Central memory CD4-positive, alpha-beta T cell (primary cell): ENCODE measurements at places on chromosomes 3 and 15.

- DNase-seq, result no peak
Measured at GRCh38 chr3:94158512-94158911, 95.7 kb downstream of the NSUN3 start.

DNA sequence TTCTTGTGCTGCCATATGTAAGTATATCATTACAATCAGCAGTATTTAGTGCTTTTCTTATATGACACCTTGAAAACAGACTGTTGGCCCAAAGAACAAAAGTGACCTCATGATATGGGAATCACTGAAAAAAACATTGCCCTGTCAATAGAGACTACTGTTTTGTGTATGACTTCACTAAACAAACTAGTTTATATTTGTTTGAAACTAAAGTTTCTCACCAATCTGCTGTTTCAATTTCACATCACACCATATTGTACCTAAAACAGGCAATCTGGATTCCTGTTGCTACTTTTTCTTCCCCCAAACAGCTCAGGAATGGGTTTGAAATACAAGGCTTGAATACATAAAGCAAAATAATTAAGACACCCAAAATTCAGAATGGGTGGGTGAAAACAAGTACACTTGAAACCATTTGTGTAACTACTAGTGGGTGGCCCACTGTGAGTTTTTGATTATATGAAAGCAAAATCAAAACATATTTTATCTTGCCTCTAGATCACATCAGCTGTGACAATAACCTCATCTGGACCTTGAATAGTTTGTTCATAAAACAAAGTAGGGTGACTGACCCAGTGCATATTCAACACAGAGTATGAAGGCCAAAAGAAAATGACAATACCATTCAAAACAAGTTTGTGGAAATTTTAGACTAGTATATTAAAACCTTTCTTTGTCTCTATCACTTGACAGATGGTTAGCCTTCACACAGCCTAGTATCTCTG is 5.9 kb downstream of the ZBTB20 start:
- no peak for DNase-seq

DNA sequence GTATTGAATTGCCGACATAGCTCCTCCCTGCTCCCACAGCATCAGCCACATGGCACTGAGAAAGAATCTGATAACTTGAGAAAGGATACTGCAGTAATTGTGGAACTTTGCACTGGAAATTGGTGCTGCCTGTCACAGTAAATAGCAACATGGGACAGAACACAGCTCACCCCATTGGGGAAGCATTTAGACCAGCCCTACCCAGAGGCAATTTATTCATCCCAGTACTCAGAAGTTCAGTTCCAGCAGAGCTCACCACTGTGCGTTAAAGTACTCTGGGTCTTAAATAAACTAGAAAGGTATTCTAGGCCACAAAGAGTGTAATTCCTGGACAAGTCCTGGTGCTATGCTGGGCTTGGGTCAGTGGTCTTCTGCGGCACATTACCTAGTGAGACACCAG is 347.1 kb downstream of the PYDC2 start:
- no peak for DNase-seq

GRCh38 chr3:16842272-16843270 is 42.2 kb upstream of the PLCL2 start:
- peak; percentile 81 for DNase-seq

DNA sequence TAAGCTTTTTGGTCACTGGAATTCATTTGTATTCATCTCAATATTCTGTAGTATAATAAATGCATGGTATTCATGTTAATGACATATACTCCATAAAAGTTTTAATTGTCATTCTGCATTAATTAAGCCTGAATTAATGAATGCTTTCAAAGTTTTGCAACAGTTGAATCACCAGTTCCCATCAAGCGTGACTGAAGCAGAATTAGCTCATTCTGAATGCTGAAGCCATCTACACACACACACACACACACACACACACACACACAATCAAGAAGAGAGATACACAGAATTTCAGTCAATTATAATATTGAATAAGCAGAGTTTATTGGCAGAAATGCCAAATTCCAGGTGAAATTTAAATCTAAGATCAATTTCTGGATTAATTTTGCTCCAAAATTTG is 252.1 kb upstream of the KCNMB2 start:
- no peak for DNase-seq

DNA sequence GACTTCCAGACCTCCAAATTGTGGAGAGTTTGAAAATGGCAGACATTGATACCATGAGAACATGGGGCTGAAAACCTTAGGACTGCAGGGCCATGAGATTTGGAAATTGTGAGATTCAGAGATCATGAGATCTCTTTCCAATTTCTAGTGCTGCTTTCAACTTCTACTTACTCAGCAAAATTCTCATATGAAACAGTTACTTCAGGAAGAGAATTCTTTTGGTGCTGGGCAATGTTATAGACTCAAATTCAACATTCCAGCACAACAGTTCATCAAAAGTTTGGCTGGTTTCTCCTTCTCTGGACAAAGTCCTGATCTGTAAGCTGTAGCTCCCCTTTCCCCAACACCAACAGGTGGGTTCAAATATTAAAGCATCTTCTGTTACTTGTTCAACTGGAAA is 506.9 kb upstream of the NECTIN3 start:
- DNase-seq, result no peak

GRCh38 chr3:133468251-133468721 is 68.4 kb downstream of the BFSP2 start:
- DNase-seq, result no peak

GRCh38 chr3:160490166-160490565 is 40.6 kb upstream of the TRIM59 start:
- no peak for DNase-seq

DNA sequence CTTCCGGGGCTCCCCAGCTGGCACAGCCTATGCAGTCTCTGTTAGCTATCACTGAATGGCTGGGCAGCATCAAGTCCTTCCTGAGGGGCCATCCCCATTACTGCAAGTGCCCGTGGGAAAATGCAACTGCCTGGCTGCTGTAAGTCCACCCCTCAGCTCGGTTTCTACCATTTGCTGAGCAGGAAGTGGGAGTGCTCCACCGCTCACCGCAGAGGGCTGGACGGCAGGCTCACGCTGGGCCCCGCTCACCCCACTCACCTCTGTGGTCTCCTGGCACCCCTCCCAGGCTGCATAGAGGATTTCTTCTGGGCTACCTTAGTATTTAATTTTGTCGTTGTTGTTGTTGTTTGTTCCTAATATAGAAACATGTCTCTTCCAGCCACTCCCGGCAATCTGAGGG is 270.2 kb downstream of the PLCL2 start:
- no peak for DNase-seq

GRCh38 chr3:196740481-196741248 is 1.0 kb downstream of the PAK2 start:
- DNase-seq, result peak; percentile 57

DNA sequence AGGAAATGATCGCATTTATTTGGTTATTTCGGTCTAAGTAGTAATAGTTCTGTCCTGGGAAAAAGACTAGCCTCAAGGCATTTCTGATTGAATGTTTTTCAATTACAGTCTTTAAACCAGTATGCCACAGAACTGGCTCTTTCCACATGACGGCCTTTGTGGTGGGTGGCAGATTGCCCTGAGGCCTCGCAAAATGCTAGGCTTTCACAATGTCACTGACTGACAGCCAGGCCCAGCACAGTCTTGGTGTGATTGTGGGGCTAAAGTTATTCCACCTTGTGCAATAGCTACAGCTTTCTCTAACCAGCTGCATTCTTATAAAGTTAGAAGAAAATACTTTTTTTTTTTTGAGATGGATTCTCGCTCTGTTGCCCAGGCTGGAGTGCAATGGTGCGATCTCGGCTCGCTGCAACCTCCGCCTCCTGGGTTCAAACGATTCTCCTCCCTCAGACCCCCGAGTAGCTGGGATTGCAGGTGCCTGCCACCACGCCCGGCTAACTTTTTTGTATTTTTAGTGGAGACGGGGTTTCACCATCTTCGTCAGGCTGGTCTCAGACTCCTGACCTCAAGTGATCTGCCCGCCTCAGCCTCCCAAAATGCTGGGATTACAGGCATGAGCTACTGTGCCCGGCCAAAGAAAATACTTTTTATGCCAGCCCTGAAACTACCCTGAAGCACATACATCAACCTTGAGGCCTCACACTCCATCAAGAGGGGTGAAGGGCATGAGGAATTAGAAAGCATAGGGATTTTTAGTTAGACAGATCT is 2.5 kb upstream of the ADIPOQ start:
- no peak for DNase-seq

DNA sequence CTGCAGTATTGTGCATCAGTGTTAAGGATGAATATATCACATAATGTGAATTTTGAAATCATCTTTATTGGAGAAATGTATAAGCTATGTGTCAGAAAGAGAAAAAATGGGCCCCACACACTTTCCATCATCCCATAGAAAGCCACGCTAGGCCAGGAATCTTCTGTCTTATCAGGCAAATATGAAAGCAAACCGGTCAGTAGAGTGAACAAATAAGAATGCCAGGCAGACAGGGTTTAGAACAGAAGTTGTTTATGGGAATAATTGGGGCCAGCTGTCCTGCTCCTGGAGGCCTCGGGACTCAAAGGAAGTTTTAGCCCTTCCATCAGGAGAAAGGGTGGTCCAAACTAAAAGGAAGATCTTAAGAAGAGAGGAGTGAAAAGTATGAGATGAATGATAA is 39.5 kb downstream of the ZNF280D start:
- DNase-seq, result no peak

- no peak for DNase-seq
Measured at GRCh38 chr3:129758785-129759320, 134.7 kb downstream of the TMCC1 start.

- no peak for DNase-seq
Measured at GRCh38 chr15:99753066-99753465, 19.8 kb upstream of the LYSMD4 start.

- DNase-seq, result no peak
Measured at GRCh38 chr3:177149106-177149505, 48.2 kb downstream of the TBL1XR1 start.

DNA sequence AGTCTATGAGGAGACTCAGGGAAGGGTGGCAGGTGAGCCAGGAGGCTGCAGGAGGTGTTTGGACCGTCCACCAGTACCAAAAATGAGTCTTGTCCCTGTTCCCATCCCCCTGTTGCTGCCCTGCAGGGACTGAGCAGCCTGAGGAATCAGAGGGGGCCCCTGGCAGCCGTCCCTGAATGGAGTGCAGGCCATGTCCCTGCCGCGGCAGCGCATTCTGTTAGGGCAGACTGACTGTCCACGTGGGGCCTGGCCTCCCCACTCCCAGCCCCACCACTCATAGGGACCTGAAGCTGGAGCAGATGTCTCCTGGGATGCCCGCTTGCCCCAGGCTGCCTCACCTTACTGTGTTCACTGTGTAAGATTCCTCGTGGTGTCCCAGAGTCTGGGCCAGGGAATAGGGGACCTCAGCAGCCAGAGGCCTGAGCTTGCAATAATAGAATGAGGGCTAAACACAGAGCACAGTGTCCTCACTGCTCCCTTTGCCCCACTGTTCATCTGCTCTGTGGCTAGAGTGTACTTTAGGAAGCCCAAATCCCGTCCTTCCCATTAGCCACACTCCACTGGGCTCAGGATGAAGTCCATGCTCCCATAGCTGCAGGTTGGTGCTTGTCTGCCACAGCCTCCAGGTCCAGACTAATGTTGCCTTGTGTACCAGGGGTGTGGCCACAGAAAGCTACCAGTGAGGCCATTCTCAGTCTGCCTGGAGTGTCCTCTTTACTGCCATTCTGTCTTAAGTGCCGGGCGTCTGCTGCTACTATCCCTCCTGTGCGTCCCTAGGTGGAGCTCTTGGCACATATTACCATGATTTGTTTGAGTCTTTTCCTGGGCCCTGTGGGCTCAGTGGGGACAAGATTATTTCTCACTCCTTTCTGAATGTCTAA is 63.2 kb downstream of the HCN4 start:
- DNase-seq, result no peak

DNA sequence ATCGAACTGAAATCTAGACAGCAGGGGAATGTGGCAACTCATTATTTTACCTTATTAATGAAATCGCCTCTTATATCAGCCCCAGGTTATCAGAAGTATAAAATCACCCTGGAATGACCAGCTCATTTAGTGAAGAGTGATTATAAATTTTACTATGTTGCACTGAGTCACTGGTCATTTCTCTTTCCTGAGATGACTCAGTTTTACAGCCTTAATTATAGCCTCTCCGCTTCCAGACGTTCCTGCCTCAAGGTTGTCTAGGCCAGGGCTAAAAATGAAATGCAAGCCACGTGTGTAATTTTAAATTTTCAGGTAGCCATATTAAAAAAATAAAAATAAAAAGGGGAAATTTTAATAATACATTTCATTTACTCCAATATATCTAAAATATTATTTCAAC is 33.3 kb downstream of the DET1 start:
- DNase-seq, result no peak

- no peak for DNase-seq
Measured at GRCh38 chr3:71308836-71309235, 274.7 kb downstream of the FOXP1 start.

GRCh38 chr3:155334914-155335723 is 41.6 kb upstream of the STRIT1 start:
- DNase-seq, result no peak

GRCh38 chr15:49556437-49556836 is 64.2 kb downstream of the FAM227B start:
- DNase-seq, result no peak

- DNase-seq, result no peak
Measured at GRCh38 chr15:80931721-80932512, 57.7 kb downstream of the MESD start.

DNA sequence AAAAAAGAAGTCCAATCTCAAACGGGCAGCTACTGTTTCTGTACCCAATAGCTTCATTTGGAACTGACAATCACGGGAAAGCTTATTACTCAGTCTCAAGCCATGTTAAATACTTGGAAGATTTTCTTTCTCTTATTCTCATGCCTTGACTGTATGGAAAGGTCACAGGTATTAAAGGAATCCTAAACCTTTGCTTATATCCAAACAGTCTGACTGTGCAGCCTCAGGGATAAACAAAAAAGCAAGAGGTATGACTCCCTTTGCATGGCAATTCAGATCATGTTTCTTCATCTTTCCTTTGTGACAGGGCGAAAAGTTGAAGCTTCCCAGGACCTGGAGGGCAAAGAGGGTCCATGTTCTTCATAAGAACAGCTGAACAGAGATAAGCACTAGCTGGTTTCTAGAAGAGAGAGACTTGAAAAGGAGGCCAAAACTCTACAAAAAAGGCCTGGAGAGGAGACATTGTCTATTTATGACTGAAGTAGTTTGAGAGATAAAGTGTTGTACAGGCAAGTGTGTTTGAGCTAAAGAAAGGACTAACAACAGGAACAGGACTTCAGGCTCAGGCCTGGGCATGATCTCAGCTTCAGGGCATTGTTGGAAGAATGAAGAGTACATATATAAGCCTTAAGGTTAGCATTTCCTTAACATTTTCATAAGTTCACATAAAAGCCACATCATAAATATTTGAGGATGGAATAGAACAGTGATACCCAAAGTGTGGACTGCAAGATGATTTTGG is 231.0 kb upstream of the THRB start:
- DNase-seq, result no peak

- no peak for DNase-seq
Measured at GRCh38 chr3:50599716-50600118, 11.9 kb downstream of the CISH start.

DNA sequence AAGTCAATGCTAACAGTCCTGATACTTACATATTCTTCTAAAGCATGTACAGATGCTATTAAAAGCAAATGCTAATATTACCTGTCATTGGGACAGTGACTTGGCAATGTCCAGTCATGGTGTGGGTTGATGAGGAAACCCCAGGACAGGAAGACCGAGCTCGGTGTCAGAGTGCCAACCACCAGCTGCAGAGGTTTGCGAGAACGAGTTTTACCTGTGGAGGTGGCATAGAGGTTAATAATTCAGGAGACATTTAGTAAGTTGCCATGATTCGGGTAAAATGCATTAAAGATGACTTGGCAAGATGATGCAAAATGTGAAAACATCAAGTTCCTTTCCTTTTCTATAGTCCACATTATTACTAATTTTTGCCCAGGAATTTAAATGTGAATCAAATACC is 94.5 kb downstream of the ABI3BP start:
- DNase-seq, result no peak
